ENCODE measurements at places on chromosomes 7 and 10.
A peak's percentile ranks its signal among the peaks of the same experiment; 100 is the strongest.

GRCh38 chr10:71973777-71974488, 9.7 kb downstream of the CHST3 start:
- DNase-seq: no peak

DNA sequence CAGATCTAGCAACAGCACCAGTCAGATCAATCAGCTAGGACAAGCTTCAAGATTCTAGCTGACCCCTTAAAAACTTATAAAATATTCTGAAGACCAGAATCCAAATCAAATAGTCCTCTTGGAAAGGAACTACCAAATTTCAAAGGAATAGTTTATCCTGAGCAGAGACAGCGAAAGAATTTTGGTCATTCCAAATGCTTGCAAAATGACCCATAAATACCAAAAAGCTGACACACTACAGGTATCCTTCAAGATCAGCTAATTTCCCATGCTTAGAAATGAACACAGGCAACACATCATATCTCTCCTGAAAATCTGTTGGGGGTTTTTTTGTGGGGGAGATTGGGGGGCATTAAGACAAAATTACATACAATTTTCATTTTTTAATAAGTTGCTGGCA, 78.8 kb downstream of the PDSS1 start:
- DNase-seq: no peak

DNA sequence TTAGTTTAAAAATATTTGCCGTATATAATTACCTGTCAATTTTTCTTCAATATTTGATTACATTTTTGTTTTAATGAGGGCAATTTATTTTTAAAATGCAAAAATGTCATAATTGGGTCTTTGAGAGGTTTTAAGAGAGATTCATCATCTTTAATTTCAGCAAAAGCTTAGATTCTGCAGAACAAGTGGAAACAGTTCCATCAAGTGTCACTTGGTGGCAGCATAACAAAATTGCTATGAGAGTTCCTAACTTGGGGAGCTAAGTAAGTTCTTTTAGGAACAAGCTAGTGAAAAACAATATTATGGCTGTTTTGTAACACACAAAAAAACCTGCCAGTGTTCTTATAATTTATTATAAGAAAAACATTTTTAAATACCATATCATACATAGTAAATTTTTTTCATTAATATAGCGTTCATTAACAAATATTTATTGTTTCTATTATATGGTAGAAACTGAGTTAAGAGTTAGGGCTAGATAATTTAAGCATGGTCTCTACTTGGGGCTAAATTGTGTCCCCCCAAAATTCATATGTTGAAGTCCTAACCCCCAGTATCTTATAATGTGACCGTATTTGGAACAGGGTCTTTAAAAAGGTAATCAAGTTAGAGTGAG, 155.2 kb downstream of the MAGI2 start:
- DNase-seq: peak; percentile 57

- DNase-seq: no peak
These were observed 22.7 kb downstream of the DHTKD1 start for GRCh38 chr10:12091421-12091820.
